ENCODE measurements at places on chromosomes 1 and 21. TPM values are rescaled to one million over a fixed set of nuclear protein-coding genes. Genes with fewer than 3 reads are reported as not detected.

Gene CHIA
- not detected for total RNA-seq

Gene PARK7
- total RNA-seq = 271 TPM

Gene GJA4
- total RNA-seq = 8.9 TPM

Gene PRCC
- total RNA-seq = 70.9 TPM

Gene TENT5C
- total RNA-seq = 9.8 TPM

Gene CCDC181
- total RNA-seq = 1.9 TPM

Gene OR2M3
- not detected for total RNA-seq

Gene PGLYRP4
- 0.60 TPM for total RNA-seq
